A549 treated with Mapracorat at 1 μM for 4 hours (cell line): ENCODE measurements at places on chromosomes 12 and 14. TPM values are rescaled to one million over a fixed set of nuclear protein-coding genes. Genes with fewer than 3 reads are reported as not detected.

The GYS2 gene
- 0.10 TPM in 1 of 5 replicates, not detected in the others for total RNA-seq

The RNFT2 gene
- 1.9 to 3.5 TPM (median 2.3 TPM) in 5 replicates for total RNA-seq

The PELI2 gene
- 0.78 to 1.5 TPM (median 1.2 TPM) in 5 replicates for total RNA-seq

The ANG gene
- 8.6 to 11.0 TPM (median 10.1 TPM) in 5 replicates for total RNA-seq

The KLRB1 gene
- not detected in 5 replicates for total RNA-seq

The TMEM179 gene
- 0.18 to 0.39 TPM (median 0.27 TPM) in 5 replicates for total RNA-seq

The ADCK1 gene
- 6.0 to 6.4 TPM (median 6.2 TPM) in 5 replicates for total RNA-seq

The OR4E2 gene
- not detected in 5 replicates for total RNA-seq

The DNAJC22 gene
- total RNA-seq = 17.0 to 23.4 TPM (median 20.7 TPM) in 5 replicates

The TEX22 gene
- total RNA-seq = 0.13 to 0.53 TPM (median 0.16 TPM) in 5 replicates

The MEG3 gene
- total RNA-seq = 39.9 to 63.4 TPM (median 53.8 TPM) in 5 replicates

The ANO2 gene
- total RNA-seq = 0.05 to 0.22 TPM (median 0.16 TPM) in 3 of 5 replicates, not detected in the others

The CLEC6A gene
- not detected in 5 replicates for total RNA-seq

The RASSF9 gene
- total RNA-seq = 0.74 to 1.0 TPM (median 0.93 TPM) in 5 replicates

The SYNE2 gene
- 9.9 to 12.6 TPM (median 10.6 TPM) in 5 replicates for total RNA-seq

The GLIPR1L2 gene
- total RNA-seq = 0.09 to 0.33 TPM (median 0.24 TPM) in 5 replicates

The ESR2 gene
- 0.05 to 0.20 TPM (median 0.06 TPM) in 5 replicates for total RNA-seq

The COCH gene
- total RNA-seq = 22.0 to 28.1 TPM (median 24.9 TPM) in 5 replicates

The SLCO1A2 gene
- 0.13 TPM in 1 of 5 replicates, not detected in the others for total RNA-seq

The CAPZA3 gene
- not detected in 5 replicates for total RNA-seq

The KIF26A gene
- 1.7 to 4.3 TPM (median 4.2 TPM) in 5 replicates for total RNA-seq

The RAPGEF3 gene
- 0.40 to 0.65 TPM (median 0.45 TPM) in 5 replicates for total RNA-seq
